Left renal cortex interstitium (tissue), 4 donors: ENCODE measurements at places on chromosomes 13 and 19. TPM values are rescaled to one million over a fixed set of nuclear protein-coding genes. Genes with fewer than 3 reads are reported as not detected.

The HTR2A gene
- polyA plus RNA-seq: 0.86 TPM

The HRC gene
- 30.4 TPM for polyA plus RNA-seq

The PSG7 gene
- not detected for polyA plus RNA-seq

The URAD gene
- not detected for polyA plus RNA-seq

The NAXD gene
- 48.5 TPM for polyA plus RNA-seq

The MRPS31 gene
- polyA plus RNA-seq: 46.9 TPM

The IGSF23 gene
- 1.5 TPM for polyA plus RNA-seq

The ATP7B gene
- polyA plus RNA-seq: 20.4 TPM

The GMIP gene
- 8.5 TPM for polyA plus RNA-seq

The GCDH gene
- polyA plus RNA-seq: 35.5 TPM

The GPR4 gene
- polyA plus RNA-seq: 4.5 TPM

The CKM gene
- 0.29 TPM for polyA plus RNA-seq

The PODNL1 gene
- polyA plus RNA-seq: 1.2 TPM

The MCF2L gene
- polyA plus RNA-seq: 45.1 TPM

The KXD1 gene
- polyA plus RNA-seq: 75.7 TPM
